ENCODE measurements at places on chromosomes 4 and X. TPM values are rescaled to one million over a fixed set of nuclear protein-coding genes. Genes with fewer than 3 reads are reported as not detected.

Gene PDS5A
- 90.4 TPM for total RNA-seq

Gene XAGE2
- not detected for total RNA-seq

Gene TACR3
- not detected for total RNA-seq

Gene PPP1R2C
- total RNA-seq = not detected

Gene TMPRSS11A
- not detected for total RNA-seq

Gene CTAG1A
- not detected for total RNA-seq

Gene PASD1
- not detected for total RNA-seq

Gene DYNLT3
- total RNA-seq = 21.4 TPM

Gene FATE1
- not detected for total RNA-seq

Gene UGDH
- total RNA-seq = 46.3 TPM

Gene XAGE1A
- not detected for total RNA-seq

Gene RGN
- under 0.01 TPM for total RNA-seq

Gene NLGN4X
- under 0.01 TPM for total RNA-seq

Gene EVC
- total RNA-seq = 33.0 TPM

Gene PDHA2
- total RNA-seq = not detected

Gene PAGE5
- total RNA-seq = not detected

Gene ANXA10
- 0.50 TPM for total RNA-seq

Gene ETDC
- not detected for total RNA-seq

Gene FAM114A1
- total RNA-seq = 67.8 TPM

Measured in bladder microvascular endothelial cell (primary cell).